ENCODE measurements at places on chromosomes 6 and 20.

- no peak for DNase-seq
These were observed 276.8 kb downstream of the NRN1 start for GRCh38 chr6:5729813-5730517.

DNA sequence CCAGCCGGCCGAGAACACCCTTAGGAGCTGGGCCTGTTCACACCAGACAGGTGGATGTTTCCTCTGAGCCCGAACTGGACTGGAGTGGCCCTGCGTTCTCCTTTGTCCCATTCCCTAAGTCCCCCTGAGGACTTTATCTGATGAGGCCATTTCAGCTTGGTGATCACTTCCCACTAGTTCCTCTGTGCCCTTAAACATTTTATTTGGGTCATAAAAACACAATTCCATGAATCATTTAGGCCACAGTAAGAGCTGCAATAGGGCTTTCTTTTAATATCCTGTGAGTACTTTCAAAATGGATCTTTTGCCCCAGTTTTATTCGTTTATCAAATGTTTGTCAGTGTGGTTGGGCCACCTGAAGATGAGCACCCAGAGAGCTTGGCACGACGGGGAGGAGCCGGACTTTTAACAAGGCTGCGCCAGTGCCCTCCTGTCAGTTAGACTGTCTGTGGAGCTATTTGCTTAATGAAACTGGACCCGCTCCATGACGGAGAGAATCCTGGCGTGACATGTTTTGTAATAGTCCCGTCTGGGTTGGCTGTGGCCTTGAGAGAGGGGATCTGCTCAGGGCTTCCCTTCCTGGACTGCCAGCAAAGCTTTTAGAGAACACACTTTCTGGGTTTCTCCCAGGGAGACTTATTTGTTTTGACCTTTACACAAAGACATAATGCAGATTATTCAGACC lies 53.5 kb downstream of the ZDHHC14 start:
- DNase-seq: no peak

- DNase-seq: no peak
These were observed 34.6 kb downstream of the C6orf52 start for GRCh38 chr6:10659699-10660348.

GRCh38 chr6:88538130-88538706 lies 372.1 kb upstream of the CNR1 start:
- peak; percentile 60 for DNase-seq

DNA sequence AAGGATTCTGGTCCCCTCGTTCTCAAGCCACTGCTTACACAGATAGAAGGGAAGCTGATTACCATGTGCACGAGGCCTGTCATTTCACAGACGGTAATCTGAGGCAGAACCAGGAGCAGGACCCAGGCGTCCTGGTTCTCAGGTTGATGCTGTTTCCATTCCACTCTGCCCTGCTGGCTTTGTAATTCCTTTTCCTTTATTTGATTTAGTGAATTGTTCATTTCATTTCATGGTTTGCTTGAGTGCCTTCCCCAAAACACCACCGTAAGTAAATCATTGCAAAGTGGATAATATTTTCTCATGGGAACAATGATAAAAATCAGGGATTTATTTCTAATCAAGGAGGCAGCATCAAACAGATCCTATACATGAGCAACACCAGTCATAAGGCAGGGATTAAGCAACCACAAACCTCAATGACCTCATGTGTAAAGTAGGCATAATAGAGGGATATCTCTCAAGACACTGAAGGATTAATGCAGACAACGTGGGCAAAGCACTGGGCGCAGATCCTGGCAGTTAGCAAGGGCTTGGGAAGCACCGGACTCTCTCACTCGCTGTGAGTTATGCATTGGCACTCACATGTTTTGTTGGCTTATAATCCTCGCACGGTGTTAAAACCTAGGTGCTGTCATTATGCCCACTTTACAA lies 229.5 kb upstream of the FOXQ1 start:
- DNase-seq: no peak

- no peak for DNase-seq
These were observed 373.5 kb upstream of the FLRT3 start for GRCh38 chr20:14710951-14711350.

- DNase-seq: no peak
These were observed 523.6 kb downstream of the KIF16B start for GRCh38 chr20:16049529-16050093.

DNA sequence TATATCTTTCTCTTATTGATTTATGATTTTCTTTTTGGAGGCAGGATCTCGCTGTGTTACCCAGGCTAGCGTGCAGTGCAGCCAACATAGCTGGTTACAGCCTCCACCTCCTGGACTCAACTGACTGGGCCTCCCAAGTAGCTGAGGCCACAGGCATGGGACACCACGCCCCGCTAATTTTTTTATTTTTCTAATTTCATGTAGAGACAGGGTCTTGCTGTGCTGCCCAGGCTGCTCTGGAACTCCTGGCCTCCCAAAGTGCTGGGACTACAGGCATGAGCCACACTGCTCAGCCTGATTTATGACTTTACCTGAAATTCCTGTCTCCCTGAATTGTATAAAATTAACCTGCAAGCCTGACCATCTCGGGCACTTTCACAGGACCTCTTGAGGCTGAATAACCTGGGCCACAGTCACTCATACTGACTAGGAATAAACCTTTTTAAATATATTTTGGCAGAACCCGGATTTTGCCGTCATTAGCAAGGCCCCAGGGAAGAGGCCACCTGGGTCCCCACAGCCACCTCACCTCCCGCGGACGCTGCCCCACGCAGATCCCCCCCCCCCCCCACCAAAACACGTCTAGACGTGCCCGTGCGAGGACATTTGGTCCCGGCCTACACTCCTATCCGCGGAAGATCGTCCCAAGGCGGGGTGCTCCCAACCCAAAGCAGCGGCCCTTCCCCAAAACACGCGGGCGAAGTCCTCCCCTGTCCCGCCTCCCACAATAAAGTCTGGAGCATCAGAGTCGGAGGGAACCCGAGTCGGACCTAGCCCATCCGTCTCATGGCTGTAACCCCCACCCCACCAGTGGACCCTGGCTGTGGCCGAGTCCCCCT lies 902 bp downstream of the ZNF337 start:
- DNase-seq: no peak

DNA sequence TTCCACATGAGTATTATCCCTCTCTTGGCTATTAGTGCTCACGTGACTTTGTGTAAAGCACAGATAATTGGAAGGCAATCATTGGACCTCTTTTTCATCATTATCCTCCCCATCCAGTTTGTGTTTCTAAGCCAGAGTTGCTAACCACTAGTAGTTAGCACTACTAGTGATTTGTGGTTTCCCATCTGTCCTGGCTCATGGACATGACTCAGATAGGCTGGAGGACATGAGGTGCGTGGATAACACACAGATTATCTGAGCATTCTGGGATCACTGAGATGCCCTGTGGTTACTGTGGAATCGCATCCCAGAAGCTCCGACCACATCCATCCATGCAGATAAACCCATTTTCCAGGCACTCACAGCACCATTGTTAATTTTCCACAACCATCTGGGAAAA lies 123.8 kb upstream of the NAA20 start:
- no peak for DNase-seq

- DNase-seq: no peak
These were observed 1102.1 kb upstream of the FLRT3 start for GRCh38 chr20:15439551-15439950.

GRCh38 chr6:43280234-43280633 lies 17.8 kb upstream of the SLC22A7 start:
- DNase-seq: no peak

GRCh38 chr20:43322851-43323250 lies 133.1 kb upstream of the PTPRT start:
- DNase-seq: no peak

DNA sequence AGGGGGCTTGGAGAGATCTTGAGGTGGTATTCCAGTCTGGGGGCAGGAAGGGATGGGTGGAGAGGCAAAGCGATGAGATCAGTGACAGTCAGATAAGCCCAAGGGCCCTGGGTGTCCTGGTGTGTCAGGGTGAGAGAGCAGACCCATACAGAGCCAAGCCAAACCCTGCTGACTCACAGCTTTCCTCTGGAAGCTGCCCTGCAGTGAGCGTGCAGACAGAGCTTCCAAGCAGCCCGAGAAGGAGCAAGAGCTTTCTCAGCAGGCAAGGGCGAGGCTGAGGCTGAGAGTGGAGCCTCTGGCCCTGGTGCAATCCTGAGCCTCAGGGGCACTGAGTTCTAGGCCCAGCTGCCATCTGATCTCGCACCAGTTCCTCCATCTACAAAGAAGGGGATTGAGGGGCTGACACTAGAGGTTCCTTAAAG lies 91.1 kb upstream of the HIVEP1 start:
- no peak for DNase-seq

DNA sequence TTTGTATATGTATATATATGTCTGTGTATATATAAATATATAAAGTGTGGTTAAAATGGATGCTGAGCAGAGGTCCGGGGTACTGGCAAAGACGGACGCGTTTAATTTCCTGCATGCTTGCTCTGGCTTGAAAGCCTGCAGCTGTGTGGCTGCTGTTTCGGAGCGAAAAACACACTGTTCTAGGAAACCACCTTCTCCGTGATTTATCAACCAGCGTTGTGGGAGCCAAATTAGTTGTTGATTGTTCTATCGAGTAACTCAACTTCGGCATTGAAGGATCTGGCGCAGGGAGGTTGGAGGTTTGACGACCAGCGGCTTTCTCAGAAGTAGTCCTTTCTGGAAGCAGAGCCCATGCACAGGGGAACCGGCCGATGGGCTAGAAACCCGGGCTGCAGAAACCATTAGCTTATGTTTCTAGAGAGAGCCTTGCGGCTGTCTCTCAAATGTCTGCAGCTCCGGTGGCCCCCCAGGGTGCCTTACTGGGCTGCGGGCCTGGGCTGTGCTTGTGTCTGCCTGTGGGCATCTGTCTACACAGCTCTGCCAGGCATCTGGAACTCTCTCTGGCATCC lies 81.8 kb downstream of the EDN3 start:
- DNase-seq: no peak

DNA sequence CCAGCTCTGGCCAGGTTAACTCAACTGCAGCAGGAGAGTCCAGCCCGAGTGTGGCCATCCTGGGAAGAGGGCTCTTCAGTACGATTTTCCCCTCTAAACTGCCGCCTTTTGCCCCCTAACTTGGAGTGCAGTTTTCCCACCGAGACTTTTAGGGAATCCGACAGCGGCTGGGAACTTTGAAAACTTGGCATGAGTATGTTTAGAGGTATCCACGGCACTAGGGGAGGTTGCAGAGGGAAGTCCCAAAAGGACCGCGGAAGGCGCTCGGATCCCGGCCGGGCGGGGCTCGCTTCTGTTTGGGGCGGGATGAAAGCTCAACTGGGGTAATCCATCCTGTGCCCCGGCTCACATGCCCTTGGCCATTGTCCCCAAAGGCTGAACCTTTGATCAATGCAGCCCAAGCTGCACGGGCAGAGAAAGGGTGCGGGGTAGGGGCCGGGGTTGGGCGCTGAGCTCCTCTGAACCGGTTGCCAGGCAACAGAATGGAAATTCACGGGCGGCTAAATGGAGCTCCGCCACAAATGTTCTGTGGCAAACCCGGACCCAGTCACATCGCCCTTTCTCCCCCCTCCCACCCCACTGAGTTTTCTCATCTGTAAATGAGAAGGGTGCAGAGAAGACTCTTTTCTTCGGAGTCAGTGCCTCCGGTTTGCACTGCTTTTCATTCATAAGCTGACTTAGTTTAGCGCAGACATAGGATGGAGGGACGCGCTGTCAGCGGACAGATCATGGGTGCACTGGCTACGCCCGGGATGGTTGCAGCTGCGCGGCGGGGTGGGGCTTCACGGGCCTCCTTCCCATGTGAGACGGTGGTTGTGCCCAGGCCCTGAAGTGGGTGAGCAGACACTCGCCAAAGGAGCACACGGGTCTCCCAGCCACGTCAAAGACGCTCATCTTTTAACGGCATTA lies 2.3 kb downstream of the BMP6 start:
- DNase-seq: no peak

DNA sequence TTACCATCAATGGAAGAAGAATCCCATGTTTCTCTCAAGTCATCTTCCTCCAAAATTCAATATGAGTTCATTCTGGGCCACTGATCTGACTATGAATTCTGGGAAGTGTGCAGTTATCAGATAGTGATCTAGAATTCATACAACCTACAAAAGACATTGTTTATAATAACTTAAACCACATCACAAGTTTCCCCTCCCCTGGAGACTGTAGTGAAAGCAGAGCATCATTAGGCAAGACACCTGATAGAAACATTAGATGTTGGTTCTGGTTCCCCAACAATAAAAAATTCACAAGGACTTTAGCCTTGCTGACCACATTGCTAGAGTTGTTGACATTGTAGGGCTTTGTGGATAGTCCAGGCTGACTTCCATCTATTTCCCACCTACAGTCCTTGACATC lies 506.4 kb upstream of the JAG1 start:
- DNase-seq: no peak

DNA sequence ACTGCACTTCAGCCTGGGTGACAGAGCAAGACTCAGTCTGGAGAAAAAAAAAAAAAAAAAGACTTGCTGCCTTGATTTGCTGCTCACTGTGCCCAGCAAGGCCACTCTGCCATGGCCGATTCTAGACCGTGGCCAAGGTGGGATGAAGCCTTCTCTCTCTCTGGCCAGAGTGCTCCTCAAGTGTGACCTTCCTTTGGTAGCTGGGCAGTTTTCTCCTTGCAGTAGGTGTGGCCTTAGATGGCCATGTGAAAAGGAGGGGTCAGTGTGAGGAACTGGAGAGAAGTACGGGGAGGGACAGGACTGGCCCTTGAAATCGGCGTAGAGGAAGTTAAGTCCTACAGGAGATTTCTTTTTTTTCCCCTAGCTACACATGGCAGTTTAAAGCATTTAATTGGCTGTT lies 272.0 kb downstream of the ARID1B start:
- no peak for DNase-seq

GRCh38 chr6:27743787-27744186 lies 168.4 kb downstream of the OR2B2 start:
- DNase-seq: no peak

DNA sequence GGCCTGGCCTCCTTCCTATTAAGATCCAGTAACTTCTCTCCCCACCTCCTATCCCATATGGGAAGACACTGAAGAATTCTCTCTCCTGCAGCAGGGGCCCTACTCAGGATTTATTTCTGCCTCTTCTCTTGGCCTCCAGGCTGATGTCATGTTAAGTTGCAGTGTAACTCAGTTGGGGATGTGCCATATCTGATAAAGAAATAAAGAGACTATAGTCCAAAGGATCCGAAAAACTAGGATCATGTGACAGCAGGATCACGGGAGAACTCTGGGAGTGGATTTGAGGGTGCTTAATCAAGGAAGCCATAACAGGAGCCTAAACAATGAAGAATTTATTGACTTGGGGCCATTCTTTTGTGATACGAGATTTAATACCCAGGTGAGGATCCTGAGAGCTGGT lies 38.5 kb upstream of the TGM6 start:
- DNase-seq: no peak

- DNase-seq: no peak
These were observed 14.2 kb downstream of the VAPB start for GRCh38 chr20:58403272-58403671.

DNA sequence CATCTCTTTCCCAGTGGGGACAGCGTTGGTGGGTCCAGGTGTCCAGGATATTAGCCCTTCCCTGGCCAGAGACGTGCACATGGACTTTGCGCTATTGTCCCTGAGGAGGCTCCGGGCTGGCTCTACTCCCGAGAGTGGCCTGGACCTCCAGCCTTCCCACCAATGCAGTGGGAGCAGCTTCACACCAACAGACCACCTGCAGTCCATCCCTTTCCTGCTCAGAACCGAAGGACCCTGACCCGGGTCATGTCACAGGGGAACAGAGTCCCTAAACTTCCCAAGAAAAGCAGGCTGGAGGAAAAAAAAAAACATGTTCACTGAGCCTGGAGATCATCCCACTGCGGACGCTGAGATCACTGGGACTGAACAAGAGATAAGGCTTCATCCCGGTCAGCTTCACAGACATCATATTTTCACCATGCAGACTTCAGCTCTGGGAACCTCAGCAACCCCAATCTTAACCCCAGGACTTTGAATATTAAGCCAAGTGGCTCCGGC lies 18.3 kb downstream of the ZMYND8 start:
- DNase-seq: no peak

- DNase-seq: no peak
These were observed 134.3 kb downstream of the ISM1 start for GRCh38 chr20:13355411-13355810.
